ENCODE measurements at places on chromosomes 5 and 9. TPM values are rescaled to one million over a fixed set of nuclear protein-coding genes. Genes with fewer than 3 reads are reported as not detected.

The GPR21 gene
- not detected for total RNA-seq

The RPP25L gene
- 46.0 TPM for total RNA-seq

The CAVIN4 gene
- total RNA-seq: 0.55 TPM

The CDC20B gene
- total RNA-seq: not detected

The ZBTB26 gene
- total RNA-seq: 1.9 TPM

The ZDHHC11 gene
- total RNA-seq: 14.6 TPM

The DBH gene
- not detected for total RNA-seq

The SLC12A7 gene
- 28.6 TPM for total RNA-seq

The PCDHB8 gene
- total RNA-seq: 0.25 TPM

The PCDHB2 gene
- total RNA-seq: 3.4 TPM

The SCAI gene
- total RNA-seq: 1.6 TPM

The FOXI1 gene
- total RNA-seq: not detected

Measured in A549 treated with RU486 at 1 μM for 4 hours (cell line).